Umbilical cord (tissue), 2 donors: ENCODE measurements at places on chromosomes 7 and 10. TPM values are rescaled to one million over a fixed set of nuclear protein-coding genes. Genes with fewer than 3 reads are reported as not detected.

- no peak for DNase-seq
Measured at GRCh38 chr7:24372961-24373955, 89.3 kb downstream of the NPY start.

GRCh38 chr7:91230503-91230902 lies 33.7 kb upstream of the FZD1 start:
- DNase-seq: no peak

The MYPN gene
- total RNA-seq: 1.4 TPM

DNA sequence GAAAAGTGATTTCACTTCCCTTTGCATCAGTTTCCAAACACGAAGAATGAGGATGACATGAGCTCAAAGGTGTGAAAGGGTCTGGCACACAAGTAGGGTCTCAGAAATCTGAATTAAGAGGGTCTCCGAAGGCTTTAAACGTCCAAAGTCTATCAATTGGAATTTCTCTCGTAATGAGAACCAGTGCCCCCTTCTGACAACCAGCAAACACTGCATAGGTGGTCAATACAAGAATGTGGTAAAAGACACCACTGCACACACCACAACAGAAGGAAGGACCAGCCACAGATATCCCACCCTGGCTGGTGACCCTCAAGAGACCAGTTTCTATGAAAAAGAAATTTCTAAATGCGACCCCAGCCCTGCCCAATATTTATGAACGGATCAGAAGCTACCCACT lies 78.1 kb downstream of the CALN1 start:
- no peak for DNase-seq

GRCh38 chr10:31320550-31321211 lies 1.7 kb downstream of the ZEB1 start:
- DNase-seq: peak; percentile 60

DNA sequence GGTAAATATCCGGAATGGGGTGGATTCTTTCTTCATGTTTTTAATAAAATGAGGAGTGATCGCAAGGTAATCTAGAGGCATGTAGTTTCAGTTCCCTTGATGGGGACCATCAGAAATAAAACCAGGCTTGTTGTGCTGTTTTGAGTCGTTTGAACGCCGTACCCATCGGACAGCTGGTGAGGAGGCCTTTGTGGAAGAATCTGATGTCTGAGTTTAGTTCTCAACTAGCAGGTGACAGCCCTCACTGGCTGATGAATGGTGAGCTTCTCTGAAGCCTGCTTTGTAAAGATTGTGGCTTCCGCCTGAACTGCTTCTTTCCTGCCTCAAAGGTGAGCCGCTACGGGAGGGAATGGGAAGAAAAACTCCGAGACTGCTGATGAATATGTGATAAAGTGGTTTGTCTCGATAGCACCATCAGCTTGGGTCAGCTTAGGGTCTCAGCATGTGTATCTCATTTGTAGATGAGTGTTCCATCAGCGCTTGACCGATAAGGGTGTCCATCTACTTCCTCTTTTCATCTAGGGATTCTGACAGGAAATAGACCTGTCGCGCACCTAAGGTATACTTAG lies 977 bp downstream of the TMEM248 start:
- DNase-seq: no peak

DNA sequence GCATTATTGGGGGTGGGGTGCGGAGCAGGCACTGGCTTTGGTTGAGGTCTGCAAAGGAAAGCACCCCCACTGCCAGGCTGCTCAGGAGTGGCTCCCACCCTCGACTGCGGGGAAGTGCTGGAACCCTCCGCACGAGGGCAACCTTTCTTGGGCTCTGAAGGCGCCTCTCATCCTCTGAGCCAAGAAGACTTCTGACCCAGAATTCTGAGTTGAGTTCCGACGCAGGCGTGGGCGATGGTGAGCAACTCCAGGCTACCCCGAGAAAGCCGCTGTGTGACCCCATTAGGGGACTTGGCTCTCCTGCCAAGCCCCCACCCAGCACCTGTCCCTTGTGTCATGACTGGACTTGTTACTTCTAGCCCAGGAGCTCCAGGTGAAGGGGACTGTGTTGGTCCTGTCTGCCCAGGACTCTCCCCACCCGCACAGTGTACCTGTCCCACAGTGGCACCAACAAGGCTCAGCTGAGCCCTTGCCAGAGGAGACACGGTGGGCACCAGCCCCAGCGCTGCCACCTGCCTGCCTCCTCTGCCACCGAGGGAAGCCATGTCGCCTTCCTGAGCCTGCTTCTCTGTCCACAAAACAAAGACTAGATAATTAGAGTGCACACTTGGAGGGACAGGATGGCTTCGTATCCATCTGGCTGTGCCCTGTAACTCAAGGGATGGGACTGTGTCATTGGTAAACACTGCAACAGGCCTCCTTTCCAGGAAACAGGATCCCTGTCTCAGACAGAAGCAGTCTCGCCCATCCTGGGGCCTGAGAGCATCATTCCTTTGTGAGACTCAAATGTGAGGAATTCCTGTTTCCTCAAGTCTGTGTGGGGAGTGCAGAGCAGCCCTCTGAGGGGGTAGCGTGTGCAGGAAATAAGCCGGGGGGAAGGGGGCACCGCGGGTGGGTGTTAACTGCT lies 128.8 kb downstream of the LHPP start:
- no peak for DNase-seq

- no peak for DNase-seq
Measured at GRCh38 chr7:127887631-127888030, 143.6 kb downstream of the LRRC4 start.

The SPAG6 gene
- 2.6 TPM for total RNA-seq

- DNase-seq: peak; percentile 56
Measured at GRCh38 chr7:17371671-17372524, 73.4 kb downstream of the AHR start.

The OPALIN gene
- total RNA-seq: 1.4 TPM

DNA sequence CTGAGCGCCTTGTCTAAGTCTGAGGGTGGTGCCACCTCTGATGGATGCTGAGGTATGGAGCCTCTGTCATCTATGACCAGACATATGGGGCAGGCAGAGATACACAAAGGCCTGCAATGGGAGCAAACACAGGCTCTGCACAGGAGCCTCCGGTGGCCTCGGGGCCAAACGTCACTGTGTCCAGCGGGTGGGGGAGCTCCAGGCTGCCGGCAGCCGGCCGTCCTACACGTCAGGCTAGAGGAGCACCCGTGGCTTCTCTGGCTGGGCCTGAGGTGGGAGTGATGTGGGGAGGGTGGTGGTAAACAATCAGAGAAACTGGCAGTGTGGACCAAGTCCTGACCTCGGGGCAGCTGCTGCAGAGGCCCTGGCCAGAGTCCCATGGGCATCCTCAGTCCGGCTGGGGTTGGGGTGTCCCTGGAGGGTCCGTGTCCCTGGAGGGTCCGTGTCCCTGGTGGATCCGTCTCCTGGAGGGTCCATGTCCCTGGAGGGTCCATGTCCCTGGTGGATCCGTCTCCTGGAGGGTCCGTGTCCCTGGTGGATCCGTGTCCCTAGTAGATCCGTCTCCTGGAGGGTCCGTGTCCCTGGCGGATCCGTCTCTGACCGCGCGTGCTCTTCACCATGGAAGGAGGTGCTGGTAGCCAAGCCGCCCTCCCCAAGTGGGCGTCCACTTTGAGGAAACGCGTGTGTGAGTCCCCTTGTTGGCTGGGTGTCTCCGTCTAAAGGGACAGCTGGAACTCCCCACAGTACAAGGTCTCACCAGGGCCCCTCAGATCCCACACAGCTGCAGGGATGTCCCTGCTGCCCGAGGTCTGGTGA lies 24.2 kb upstream of the FAM20C start:
- no peak for DNase-seq
